ENCODE measurements at places on chromosomes 7 and 10.

GRCh38 chr7:17044396-17044795 is 162.6 kb upstream of the AGR3 start:
- no peak for DNase-seq

- DNase-seq, result no peak
These were observed 57.4 kb downstream of the CDK6 start for GRCh38 chr7:92778972-92779371.

DNA sequence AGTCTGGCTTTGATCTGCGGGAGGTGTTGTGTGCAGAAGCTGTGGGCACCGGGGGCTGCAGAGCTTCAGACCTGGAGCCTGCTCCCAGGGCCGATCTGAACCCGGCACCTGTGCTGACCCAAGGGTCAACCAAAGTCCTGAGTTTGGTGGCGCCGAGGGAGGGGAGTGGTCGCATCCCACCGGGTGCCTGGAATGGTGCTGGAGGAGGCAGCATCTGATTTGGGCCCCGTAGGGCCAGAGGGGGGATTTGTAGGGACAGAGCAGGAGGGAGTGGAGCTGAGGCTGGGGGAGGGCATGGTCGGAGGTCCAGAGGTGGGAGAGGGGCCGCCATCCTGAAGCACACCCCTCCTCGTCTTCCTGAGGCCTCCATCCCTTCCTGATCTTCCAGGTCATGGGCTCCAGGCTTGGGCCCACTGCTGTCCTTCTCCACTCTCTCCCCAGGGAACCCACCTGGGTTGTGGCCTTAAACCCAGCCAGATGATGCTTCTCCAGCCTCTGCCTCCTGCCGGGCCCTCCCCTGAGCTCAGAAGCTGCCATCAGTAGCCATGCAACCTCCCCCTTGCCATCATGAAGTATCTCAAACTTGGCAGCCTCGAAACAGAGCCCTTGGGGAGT is 112.9 kb downstream of the LHPP start:
- DNase-seq, result no peak

- DNase-seq, result no peak
These were observed 2.7 kb upstream of the SYPL1 start for GRCh38 chr7:106114716-106115383.

GRCh38 chr10:132532749-132533560 is 4.6 kb upstream of the INPP5A start:
- DNase-seq, result no peak
